ENCODE measurements at places on chromosomes 5 and 9.

DNA sequence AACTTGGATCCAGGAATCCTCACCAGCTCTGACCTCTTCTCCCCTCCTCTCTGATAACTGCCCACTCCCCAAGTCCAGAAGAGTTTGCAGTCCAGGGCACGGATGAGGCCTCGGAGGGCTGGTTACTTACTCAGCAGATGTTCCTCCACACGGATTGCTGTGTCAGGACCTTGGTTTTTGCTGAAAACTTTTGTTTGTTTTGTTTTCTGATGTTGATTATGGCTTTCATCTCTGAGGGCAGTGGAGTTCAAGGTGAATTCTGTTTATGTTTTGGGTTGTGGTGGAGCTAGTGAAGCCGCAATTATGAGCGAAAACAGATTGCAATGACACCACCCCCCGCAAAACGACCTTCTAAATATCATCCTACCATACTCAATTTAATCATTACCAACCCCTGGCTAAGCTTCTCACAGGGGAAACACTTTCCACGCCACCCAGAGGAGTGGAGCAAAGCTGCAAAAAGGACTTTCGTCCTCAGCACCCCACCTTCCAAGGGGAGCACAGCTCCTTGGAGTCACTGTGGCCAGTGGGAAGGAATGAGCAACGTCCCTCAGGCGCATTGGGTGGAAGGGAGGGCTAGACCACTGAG, 92.7 kb upstream of the SAP30L start:
- no peak for DNase-seq

GRCh38 chr5:61919920-61920319, 386.1 kb upstream of the KIF2A start:
- no peak for DNase-seq

GRCh38 chr5:94551858-94552257, 66.5 kb downstream of the KIAA0825 start:
- DNase-seq = no peak

DNA sequence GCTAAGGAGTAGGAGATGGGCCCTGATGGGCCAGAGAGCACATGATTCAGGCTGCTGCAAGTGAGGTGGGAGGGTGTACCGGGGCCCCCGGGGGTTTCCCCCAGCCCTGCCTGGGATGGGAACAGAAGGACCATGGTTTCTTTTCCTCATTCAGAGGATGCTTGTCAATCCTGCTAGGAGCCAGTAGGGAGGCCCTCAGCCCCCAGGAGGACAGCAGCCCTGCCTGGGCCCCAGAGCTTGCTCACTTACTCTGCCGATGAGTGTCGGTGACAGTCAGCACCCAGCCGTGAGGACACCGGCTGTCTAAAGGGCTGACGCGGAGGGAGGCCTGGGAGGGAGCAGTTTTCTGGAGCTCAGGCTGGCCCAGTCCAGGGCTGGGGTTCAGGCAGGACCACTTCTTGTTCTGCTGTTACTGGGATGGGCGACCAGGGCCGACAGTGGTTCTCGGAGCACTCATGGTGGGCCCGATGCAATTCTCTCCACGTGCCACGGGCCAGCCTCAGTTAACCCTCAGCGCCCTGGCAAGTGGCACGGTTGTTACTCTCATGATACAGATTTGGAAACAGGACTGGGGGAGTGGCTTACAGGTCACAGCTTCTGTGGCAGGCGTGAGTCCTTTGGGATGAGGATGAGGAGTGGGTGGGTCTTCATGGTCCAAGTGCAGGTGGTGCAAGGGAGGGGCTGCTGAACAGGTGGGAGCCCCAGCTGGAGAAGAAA, 1.8 kb downstream of the ARRDC1 start:
- no peak for DNase-seq

Data from stimulated activated CD8-positive, alpha-beta memory T cell treated with anti-CD3 and anti-CD28 coated beads, Interleukin-2, amount 100 ng/mL, for 1 hour (primary cell).